ENCODE measurements at places on chromosomes 2 and 18. TPM values are rescaled to one million over a fixed set of nuclear protein-coding genes. Genes with fewer than 3 reads are reported as not detected.

Gene ARID5A
- total RNA-seq: 26.2 TPM

GRCh38 chr2:48219555-48220436 is 310.2 kb upstream of the STON1 start:
- DNase-seq: no peak

- no peak for DNase-seq
Observed at GRCh38 chr2:141767051-141767450, 363.8 kb downstream of the LRP1B start.

DNA sequence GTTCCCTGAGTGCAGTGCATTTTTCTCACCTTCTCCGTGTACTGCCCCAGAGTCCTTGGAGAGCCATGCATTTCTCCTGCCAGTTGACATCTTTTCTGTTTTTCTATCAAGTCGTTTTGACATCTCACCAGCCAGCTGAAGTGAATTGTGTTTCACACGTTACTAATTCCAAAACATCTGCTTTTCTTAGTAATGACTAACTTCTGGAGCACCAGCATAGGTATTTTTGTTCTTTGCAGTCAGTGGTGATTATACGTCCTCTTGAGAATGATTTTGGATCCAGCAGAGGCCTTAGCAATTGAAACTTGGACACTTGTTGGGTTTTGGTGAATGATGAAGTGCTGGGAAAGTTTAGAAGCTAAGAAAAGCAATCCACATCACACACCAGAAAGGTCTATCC is 112.5 kb downstream of the PIK3C3 start:
- no peak for DNase-seq

DNA sequence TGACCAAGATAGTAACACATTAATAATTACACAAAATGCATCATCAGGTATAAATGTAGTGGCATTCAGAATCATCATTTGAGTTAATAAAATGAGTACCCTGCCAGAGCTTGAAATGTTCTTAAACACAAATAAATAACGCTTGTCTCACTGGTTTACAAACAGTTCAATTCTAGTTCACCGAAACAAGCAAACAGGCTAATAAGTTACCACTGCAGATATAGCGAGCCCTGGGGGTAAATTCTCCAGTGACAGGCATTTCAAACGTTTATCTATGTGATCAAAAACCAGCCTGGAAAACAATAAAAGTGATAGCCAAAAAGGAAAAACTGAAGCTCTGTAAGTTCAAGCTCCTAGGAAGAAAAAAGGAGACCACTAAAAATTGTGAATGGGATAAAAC is 152.6 kb downstream of the THADA start:
- no peak for DNase-seq

DNA sequence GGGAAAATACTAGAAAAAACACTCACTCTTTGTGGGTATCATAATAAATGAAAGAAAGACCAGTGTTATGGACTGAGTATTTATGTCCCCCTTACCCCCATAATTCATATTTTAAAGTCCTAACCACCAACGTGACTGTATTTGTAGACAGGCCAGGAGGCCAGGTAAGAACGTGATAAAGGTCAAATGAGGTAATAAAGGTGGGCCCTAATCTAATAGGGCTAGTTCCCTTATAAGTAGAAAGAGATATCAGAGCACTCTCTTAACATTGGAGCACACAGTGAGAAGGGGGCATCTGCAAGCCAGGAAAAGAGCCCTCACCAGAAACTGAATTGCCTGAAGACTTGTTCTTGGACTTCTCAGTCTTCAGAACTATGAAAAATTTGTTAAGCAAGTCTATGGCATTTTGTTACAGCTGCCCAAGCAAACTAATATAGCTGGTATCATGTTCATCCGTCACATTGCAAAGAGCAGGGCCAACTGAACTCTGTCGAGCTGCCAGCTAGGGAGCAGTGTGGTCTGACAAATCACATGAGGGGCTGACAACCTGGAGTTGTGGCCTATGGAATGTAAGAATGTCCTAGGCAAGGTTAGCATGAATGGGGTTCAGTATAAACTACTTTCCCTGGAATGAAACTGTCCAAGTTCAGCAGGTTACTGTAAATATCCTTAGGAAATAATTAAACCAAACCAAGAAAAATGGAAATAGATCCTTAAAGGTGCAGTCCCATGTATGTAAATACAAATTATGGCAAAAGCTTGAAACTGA is 280.9 kb downstream of the ZNF385B start:
- no peak for DNase-seq

Gene ZNF804A
- not detected for total RNA-seq

Gene OTOF
- not detected for total RNA-seq

- no peak for DNase-seq
Observed at GRCh38 chr2:18966131-18966530, 376.8 kb upstream of the NT5C1B start.

GRCh38 chr2:96890252-96890651 is 20.4 kb upstream of the SEMA4C start:
- no peak for DNase-seq

GRCh38 chr18:26422472-26423162 is 125.7 kb downstream of the KCTD1 start:
- no peak for DNase-seq

GRCh38 chr2:39696838-39697237 is 31.1 kb downstream of the TMEM178A start:
- no peak for DNase-seq

- DNase-seq: no peak
Observed at GRCh38 chr18:5159080-5159479, 38.0 kb downstream of the AKAIN1 start.

GRCh38 chr2:121349721-121350401 is 64.9 kb upstream of the TFCP2L1 start:
- DNase-seq: no peak

DNA sequence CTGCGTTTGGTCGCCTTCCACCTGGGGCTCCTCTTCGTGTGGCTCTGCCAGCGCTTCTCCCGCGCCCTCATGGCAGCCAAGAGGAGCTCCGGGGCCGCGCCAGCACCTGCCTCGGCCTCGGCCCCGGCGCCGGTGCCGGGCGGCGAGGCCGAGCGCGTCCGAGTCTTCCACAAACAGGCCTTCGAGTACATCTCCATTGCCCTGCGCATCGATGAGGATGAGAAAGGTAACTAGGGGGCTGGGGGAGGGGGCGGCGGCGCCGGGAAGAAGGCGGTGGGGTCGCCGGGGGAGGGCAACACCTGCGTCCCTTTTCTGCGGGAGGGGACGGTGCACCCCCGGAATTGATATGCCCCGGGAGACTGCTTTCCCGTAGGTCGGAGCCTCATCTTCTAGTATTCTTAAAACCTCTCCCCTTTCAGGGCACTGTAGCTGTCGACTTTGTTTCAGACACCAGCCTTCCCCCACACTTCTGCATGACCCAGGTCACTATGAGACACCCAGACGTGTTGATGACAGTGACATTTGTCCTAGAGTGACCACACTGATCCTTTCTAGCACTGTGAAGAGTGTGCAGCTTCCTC is 755 bp downstream of the SPAST start:
- no peak for DNase-seq

GRCh38 chr2:1518867-1519530 is 105.7 kb downstream of the TPO start:
- DNase-seq: no peak

DNA sequence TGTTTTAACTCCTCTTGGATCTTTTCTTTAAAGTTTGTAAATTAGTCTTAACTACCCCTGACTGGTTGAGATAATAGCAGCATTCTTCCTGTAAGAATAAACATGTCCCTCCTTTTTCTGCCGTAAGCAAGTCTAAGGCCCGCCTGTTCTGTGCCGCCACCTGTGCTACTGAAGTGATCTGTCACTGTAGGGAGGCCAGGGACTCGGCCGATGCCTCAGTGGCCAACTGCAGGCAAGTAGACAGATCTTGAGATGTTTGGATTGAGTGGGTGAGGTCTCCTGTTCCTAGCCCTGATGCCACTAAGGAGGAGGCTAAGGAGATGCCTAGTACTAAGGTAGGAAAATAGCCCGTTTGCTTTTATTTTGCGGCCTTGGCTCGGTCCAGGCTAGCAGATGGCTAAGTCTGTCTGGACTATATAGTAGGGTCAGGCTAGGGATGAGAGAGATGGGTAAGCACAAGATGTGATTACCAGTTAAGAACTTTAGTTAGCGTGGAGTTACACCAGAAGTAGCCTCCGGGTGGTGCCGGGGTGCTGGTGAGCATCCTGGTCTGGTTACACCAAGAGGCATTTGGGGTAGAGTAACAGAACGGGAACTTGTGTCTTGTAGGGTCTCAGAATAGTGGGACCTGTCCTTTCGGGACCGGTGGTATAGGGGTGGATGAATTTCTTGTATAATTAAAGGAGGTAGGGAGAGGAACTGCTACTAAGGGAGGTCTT is 584.2 kb downstream of the SUCLG1 start:
- no peak for DNase-seq

Gene GLB1L
- 21.9 TPM for total RNA-seq

- no peak for DNase-seq
Observed at GRCh38 chr18:38454764-38455469, 889.3 kb upstream of the CELF4 start.

DNA sequence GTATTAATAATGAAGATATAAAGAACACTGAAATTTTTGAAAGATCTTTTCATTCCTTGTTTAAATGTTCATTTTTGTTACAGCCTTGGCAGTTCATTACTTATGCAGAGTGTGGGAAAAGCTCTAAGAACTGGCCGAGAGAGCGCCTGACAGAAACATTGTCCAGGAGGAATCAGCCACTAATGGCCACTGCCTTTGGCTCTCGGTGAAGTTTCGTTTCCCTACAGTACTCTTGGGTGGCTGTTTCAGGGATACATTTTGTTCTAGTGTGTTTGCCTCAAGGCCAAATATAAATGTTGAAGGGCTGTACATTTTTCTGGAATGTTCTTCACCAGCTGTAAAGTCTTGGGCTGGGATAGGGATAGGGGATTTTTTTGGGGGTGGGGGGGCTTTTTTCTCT is 10.7 kb downstream of the SPTBN1 start:
- DNase-seq: no peak

DNA sequence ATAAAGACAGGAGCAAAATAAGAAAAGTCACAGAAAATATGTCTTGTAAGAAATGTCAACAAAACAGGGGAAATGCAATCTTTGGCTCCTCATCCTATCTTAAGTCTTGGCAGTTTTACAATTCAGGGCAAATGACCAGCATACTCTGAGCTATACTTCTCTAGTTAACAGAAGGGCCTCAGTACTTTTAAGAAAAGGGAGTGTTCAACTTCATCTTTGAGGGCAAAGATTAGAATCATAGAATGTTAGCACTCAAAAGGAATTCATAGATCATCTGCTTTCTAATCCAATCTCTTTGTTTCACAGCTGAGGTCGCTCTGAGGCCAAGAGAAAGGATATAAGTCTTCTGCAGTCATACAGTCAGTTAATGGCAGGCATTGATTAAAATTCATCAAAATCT is 174.0 kb upstream of the NT5C1B start:
- no peak for DNase-seq

Gene FAM124B
- 5.1 TPM for total RNA-seq

Gene SPATA3
- not detected for total RNA-seq

DNA sequence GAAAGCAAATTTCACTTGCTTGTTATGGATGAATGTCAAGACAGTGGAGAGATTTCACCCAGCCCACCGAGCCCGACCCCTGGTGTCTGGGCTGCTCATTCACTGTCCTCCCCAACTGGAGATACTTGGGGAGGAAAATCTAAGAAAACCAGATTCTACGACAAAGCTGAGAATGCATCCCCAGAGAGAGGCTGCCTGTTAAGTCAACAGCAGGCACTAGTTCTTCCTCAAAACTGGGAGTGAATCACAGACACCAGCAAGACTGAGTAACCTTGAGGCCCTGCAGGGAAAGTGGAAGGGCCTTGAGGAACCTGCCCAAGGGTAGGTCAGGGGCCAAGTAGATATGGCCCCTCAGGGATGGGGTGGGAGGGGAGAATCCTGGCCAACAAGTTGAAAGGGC is 34.2 kb upstream of the MLPH start:
- no peak for DNase-seq

DNA sequence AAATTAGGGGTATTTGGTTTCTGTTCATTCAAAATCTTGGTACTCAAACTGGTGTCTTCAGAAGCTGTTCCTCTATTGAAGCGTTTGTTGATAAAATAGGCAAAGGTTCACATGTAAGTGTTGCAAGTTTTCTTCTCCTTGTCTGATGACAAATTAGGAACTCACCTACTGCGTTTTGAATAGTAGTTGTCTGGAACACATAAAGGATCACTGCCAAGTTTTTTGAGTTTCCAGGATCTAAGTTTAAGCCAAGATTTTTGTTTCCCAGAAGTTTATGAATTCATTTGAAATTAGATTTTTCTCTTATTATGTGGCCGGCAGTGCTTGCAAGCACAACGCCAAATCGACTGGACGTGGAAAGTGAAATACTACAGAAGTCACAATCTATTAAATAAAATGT is 85.4 kb downstream of the ARHGEF33 start:
- DNase-seq: no peak

DNA sequence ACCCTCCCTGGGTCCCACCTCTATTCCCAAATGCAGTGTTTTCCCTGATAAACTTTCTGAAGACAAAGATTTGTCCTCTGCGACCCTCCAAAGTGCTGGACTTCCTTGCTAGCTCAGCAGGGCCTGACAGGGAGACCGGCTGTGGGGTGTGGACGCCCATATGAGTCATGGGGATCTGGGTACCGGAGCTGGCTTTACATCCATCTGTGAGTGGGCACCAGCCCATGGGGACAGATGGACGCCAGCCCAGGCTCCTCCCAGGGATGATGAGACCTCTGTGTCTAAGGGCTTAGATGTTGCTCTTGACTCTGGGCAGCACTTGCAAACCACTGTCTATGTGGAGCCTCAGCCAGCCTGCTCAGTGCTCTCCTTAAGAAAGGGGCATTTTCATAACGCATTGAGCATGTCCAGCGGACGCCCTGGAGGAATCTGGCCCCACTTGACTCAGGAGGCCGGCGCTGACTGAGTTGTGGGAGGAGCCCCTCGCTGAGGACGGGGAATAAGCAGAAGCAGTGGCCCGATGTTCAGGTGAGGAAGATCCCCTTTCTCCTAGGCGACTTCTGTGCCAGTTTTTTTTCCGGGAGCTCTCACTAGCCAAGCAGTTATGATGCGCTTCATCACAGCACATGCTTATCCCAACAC is 229.4 kb upstream of the MYT1L start:
- no peak for DNase-seq

Gene CD8B2
- total RNA-seq: not detected

- no peak for DNase-seq
Observed at GRCh38 chr2:241379481-241380480, 23.7 kb downstream of the FARP2 start.
